Stimulated activated naive CD4-positive, alpha-beta T cell (primary cell): ENCODE measurements at places on chromosomes 11 and 22.

DNA sequence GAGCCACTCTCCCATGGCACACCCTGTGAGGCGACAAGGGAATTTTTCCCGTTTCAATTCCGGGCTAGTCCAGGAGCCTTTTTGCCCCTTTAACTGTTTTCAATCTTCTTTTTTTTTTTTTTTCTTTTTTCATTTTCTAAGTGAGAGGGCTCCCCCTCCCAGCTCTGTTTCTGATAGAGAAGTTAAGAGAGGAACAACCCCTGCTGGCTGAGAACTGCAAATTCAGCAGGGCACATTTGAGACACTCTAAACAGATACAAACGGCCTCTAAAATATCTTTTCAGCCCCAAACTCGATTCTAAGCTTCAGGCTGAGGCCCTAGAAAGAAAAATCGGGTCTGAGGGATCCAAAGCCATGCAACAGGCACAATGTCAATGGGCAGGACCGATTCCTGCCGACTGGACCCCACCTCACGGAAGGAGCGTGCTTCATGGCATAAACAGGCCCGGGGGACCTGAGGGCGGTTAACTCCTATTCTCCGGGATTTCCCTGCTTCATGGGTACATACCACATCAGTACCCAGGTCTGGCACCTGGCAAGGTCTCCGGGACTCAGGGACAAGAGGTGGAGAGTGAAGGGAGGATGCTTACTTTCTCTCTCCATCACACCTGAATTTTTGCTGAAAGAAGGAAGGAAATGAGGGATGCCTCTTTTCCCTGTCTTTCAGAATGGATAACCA, 627.5 kb downstream of the BUD13 start:
- no peak for DNase-seq

DNA sequence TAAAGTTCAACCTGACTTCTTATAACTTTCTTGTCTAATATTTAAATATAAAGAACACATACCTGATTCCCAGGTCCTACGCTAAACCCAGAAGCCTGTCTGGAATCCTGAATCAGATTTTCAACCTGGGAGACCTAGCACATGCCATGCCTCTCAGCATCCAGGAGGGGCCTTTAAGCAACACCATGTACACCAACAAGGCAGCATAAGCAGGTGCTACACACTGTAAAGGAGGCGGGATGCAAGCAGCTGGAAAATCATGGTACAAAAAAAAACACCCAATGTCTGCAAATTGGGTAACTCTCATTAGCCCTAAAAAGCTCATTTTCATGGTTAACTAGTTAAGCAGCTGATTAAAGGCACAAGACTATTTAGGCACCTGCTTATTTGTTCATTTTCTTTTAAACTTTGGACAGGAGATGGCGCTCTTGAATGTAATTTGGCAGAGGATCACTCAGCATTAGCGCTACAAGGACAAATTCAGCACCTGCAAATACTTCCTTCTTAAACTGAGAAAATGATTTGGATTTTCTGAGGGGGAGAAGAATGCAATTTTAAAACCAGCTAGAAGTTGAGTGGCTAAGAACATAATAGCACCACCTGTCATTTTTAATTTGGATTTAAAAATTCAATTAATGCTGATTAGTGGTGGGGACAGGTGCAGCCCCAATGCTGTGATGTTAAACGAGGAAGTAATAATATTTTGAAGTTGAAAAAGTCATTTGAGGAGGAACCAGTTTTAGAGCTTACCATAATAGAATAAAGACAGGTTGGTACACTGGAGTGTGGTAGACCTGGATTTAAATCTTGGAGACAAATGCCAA, 104.0 kb downstream of the FAR1 start:
- DNase-seq = peak; percentile 76

DNA sequence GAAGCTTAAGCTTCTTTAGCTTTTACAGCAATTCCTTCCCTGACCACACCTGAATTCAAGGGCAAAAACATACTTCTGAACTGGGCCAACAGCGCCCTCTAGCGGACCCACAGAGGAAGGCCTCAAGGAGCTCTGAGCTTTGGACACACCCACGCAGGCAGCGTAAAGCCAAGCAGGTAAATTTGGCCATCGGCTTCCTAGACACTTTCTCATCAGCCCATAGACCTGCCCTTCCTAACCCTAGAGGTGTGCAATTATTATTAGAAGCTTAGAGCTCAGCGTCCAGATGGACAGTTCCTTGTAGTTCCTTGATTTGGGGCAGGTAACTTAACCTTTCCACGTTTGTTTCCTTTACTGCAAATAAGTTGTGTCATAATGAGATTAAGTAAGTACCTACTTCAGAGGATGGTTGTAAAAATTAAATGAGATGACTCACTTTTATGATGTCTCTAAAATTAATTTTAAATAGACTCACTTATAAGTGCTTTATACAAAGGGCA, 25.7 kb upstream of the HMGXB4 start:
- DNase-seq = peak; percentile 73

DNA sequence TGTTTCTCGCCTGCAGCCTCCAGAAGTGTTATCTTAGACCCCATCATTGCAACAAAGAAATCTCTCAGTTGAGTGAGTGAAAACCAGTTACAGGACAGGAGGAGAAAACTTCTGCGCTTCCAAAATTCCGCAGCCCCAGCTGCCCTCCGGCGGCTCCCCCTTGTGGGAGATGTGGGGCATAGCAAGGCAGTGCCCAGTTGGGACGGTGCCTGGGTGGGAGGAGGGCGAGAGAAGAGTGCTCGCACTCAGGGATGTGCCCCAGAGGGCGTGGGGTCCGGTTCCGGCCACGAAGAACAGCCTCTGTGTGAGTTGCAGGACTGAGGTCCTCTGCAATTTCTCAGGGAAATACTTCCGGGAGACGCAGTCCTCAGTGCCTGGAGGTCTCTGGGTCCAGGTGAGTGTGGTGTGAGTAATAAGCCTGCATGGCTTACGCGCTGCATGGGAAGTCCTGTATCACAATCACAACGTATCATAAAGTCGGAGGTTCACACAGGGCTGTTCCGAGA, 87.0 kb upstream of the BLID start:
- no peak for DNase-seq

GRCh38 chr22:22037740-22038139, 55.2 kb upstream of the TOP3B start:
- no peak for DNase-seq

GRCh38 chr11:130243816-130244215, 70.9 kb downstream of the ZBTB44 start:
- DNase-seq = no peak

- DNase-seq = no peak
Measured at GRCh38 chr22:36809351-36809750, 7.5 kb downstream of the PVALB start.

DNA sequence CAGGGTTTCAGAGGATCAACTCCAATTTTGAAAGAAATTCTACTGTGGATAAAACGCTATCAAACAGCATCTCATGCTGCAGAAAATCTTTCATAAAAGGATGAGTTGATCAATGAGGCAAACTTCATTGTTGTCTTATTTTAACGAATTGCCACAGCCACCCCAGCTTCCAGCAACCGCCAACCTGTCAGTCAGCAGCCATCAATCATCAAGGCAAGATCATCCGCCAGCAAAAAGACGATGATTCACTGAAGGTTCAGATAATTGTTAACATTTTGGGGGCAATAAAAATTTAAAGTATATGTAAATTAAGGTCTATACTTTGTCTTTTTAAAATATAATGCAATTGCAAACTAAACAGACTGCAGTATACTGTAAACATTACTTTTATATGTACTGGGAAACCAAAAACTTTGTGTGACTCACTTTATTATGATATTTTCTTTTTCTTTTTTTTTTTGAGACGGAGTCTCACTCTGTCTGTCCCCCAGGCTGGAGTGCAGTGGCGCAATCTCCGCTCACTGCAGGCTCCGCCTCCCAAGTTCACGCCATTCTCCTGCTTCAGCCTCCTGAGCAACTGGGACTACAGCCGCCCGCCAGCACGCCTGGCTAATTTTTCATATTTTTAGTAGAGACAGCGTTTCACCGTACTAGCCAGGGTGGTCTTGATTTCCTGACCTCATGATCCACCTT, 155.3 kb upstream of the SYN3 start:
- DNase-seq = no peak

- DNase-seq = no peak
Measured at GRCh38 chr11:3087821-3088800, 30.9 kb upstream of the CARS1 start.

DNA sequence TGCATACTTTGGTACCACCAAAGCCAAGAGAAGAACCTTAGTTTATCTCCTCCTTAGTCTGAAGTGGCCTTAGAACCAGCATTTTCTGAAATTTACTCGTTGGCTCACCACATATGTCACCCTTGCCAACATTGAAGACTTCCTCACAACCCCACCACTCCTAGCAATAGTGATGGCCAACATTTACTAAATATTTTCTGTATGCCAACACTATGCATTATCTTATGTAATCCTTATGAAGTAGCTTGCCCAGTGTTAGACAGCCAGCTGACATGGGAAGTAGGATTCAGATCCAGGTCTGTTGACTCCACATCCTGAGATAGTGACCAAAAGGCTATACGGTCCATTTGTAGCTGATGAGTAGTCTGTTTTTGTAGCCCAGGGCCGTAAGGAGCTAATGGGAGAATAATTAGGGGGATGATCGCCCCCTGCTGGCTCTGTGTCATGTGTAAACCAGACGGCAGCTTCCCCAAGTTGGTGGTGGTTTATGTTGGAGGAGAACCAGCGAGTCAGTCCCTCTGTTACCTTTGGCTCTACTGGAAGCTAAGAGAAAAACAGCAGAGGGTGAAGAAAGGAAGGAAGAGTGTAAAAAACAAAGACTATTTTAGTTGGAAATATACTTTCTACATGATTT, 120.5 kb upstream of the RASSF10 start:
- peak; percentile 11 for DNase-seq

GRCh38 chr22:44765571-44766285, 13.4 kb downstream of the ARHGAP8 start:
- DNase-seq = no peak

GRCh38 chr11:19979519-19979845, 180.8 kb downstream of the DBX1 start:
- no peak for DNase-seq

GRCh38 chr22:23063539-23064380, 6.6 kb upstream of the GNAZ start:
- no peak for DNase-seq

GRCh38 chr11:33242575-33242974, 14.6 kb upstream of the HIPK3 start:
- no peak for DNase-seq

GRCh38 chr11:92653454-92653853, 316.0 kb upstream of the MTNR1B start:
- no peak for DNase-seq

DNA sequence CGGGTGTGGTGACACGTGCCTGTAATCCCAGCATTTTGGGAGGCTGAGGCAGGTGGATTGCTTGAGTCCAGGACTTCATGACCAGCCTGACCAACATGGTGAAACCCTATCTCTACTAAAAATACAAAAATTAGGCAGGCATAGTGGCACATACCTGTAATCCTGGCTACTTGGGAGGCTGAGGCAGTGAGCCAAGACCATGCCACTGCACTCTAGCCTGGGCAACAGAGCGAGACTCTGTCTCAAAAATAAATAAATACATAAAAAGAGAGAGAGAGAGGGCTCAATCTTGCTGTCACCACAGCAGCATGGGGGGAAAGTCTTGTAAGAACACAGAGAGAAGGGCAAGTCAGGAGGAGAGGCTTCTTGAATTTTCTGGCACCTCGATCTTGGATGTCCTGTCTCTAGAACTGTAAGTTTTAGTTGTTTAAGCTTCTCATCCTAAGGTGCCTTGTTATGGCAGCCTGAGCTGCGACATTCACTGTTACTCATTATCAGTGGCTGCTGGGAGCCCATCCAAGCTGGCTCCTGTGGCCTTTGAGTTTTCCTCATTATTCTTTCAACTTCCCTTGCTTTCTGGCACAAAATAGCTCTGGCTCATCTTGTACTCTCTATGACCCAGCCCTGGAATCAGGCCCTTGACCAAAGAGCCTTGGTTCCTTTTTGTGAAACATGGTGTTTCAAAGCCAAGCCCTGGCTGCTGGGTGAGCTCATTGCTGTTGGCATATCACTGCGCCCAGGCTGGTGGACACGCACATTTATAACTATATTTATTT, 8.0 kb upstream of the PSMC3 start:
- no peak for DNase-seq

- DNase-seq = no peak
Measured at GRCh38 chr11:121024989-121025388, 1.1 kb downstream of the TBCEL start.

DNA sequence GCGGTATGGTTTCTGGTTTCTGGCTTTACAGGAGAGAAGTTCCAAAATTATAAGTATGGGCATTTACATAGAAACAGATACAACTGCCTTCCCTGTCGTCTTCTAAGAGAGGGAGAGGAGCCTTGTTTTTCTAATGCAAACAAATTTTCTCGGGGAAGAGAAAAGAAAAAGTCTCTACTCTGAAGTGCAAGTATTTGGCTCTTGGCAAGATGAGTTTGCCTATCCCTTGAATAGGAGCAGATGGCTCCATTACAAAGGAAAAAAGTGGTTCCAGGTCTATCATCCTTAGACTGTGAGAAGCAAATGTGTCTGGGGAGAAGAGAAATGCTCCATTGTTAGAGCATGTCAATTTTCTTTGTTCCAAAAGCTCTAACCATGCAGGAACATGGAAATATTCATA, 455.6 kb downstream of the BUD13 start:
- no peak for DNase-seq

- DNase-seq = no peak
Measured at GRCh38 chr11:17383461-17383860, 5.0 kb downstream of the KCNJ11 start.

- no peak for DNase-seq
Measured at GRCh38 chr11:96486890-96487611, 97.2 kb downstream of the JRKL start.

GRCh38 chr22:47119181-47119580, 356.7 kb downstream of the TBC1D22A start:
- DNase-seq = no peak

GRCh38 chr22:45645150-45645525, 26.5 kb upstream of the ATXN10 start:
- no peak for DNase-seq

GRCh38 chr22:16914006-16914405, 88.8 kb upstream of the XKR3 start:
- no peak for DNase-seq

- DNase-seq = no peak
Measured at GRCh38 chr22:35454416-35455054, 54.6 kb downstream of the MCM5 start.

DNA sequence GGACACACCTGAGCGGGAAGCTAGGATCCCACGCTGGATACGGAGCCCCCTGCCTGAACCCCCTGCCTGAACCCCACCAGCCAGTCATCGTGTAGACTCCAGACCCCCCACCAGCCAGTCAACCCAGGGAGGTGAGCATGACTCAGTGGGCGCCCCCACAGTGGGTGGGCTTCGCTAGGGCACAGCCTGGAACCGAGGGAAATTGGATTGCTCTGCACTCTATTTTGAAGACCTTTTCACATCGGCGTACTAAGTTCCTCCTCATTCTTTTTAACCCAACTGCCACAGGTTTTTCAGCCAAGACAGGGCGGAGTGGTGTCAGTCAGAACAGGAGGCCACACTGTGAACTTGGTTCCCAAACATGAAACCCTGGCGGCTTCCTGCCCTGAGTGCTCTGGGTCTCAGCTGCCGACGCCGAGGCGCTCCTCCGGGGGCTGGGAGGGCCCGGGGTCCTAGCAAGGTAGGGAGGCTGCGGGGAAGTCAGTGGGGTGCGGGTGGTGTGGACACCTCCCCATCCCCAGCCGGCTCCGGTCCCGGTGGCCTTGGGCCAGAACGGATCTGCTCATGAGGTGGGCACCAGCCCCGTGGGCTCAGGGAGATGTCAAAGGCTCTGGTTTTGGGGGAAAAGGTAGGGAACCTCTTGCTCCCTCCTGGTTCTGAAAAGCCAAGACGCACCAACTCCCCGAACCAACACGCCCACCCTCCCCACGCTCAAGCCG, 57.0 kb downstream of the BRD1 start:
- DNase-seq = no peak
